Central memory CD8-positive, alpha-beta T cell (primary cell): ENCODE measurements at places on chromosomes 1 and 21.

- no peak for DNase-seq
- H3K36me3 ChIP-seq = peaks cover 5% of the 10 kb centered on the region
- H3K4me3 ChIP-seq = no peak overlapping the region
- no peaks in the 10 kb centered on the region for H3K4me1 ChIP-seq
Observed at GRCh38 chr1:31435471-31436409, 22.7 kb downstream of the SERINC2 start.

DNA sequence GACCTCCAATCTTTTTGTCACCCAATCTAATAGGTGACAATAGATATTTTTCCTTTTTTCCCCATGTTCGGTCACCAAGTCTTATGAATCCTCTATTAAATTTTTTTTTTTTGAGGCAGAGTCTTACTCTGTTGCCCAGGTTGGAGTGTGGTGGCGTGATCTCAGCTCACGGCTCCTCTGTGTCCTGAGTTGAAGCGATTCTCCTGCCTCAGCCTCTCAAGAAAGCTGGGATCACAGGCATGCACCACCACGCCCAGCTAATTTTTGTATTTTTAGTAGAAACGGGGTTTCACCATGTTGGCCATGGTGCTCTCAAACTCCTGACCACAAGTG lies 42.5 kb upstream of the MTF1 start:
- DNase-seq = no peak
- H3K4me3 ChIP-seq = no peak overlapping the region
- H3K4me1 ChIP-seq = peaks cover 15% of the 10 kb centered on the region
- H3K27ac ChIP-seq = no peak overlapping the region
- no peaks in the 10 kb centered on the region for H3K27me3 ChIP-seq

- no peak overlapping the region for H3K4me3 ChIP-seq
- H3K27me3 ChIP-seq = peaks cover 16% of the 10 kb centered on the region
- H3K36me3 ChIP-seq = peaks cover 6% of the 10 kb centered on the region
- DNase-seq = no peak
- peaks cover 27% of the 10 kb centered on the region for H3K4me1 ChIP-seq
- peak overlapping the region; percentile 19 for H3K27ac ChIP-seq
Observed at GRCh38 chr1:224626042-224626441, 9.9 kb downstream of the CNIH3 start.

DNA sequence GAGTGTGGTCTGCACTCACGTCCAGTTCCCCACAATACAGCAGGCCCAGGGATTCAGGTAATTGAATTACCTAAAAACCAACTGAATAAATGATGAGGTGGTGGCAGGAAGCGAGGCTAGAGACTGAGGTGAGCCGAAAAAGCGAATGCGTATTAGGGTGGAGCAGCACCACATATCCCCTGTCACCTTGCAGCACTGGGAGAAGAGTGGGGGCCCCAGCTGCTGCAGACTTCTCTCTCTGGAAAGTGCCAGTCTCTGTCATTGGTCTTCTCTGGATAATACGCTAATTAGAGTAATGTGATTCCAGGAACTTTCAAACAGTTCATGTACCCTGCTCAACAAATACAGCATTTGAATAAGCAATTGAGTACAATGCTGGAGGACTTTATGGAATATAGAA lies 199.0 kb downstream of the RPS6KC1 start:
- H3K4me1 ChIP-seq = no peaks in the 10 kb centered on the region
- no peak overlapping the region for H3K27ac ChIP-seq
- no peak for DNase-seq
- H3K27me3 ChIP-seq = no peaks in the 10 kb centered on the region
- H3K4me3 ChIP-seq = no peak overlapping the region
- peaks cover 2% of the 10 kb centered on the region for H3K36me3 ChIP-seq

GRCh38 chr1:235304549-235305451 lies 23.2 kb downstream of the ARID4B start:
- no peaks in the 10 kb centered on the region for H3K27me3 ChIP-seq
- H3K27ac ChIP-seq = peak overlapping the region; percentile 96
- DNase-seq = peak; percentile 30
- peaks cover 34% of the 10 kb centered on the region for H3K4me1 ChIP-seq
- peak overlapping the region; percentile 66 for H3K4me3 ChIP-seq

GRCh38 chr1:28313702-28314546 lies 14.9 kb upstream of the MED18 start:
- H3K36me3 ChIP-seq = no peaks in the 10 kb centered on the region
- H3K27me3 ChIP-seq = no peaks in the 10 kb centered on the region
- no peak for DNase-seq
- no peak overlapping the region for H3K4me3 ChIP-seq

DNA sequence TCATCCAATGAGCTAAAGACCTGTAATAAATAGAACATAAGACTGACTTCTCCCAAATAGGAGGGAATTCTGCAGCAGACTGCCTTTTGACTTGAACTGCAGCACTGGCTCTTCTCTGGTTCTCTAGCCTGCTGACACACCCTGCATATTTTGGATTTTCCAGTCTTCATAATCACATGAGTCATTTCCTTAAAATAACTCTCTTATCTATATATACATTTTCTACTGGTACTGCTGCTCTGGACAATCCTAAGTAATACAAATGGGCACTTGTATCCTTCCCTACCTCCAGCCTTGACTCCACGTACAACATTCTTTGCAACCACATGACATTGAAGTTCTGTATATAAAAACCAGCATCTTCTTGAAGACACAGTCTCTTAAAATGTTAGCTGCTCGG lies 429.4 kb upstream of the TMPRSS15 start:
- no peak overlapping the region for H3K27ac ChIP-seq
- no peak overlapping the region for H3K4me3 ChIP-seq
- DNase-seq = no peak
- H3K27me3 ChIP-seq = no peaks in the 10 kb centered on the region
- no peaks in the 10 kb centered on the region for H3K36me3 ChIP-seq

DNA sequence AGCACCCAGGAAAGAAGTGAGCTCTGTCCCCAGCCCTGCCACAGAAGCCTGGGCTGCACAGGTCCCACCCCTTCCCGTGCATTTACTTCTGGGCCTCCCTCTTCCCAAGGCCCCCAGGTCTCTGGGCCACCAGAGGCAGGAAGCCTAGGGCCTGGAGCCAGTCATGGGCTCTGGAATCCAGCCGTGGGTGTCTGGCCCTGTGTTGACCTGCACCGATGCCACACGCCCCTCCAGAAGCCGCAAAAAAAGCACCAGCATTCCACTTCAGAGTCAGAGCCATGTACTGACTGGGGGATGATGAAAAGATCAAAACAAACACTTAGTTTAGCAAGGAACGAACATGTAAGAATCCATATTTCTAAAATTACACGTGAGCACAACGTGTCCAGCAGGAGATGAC lies 141.7 kb downstream of the NPHP4 start:
- no peaks in the 10 kb centered on the region for H3K4me1 ChIP-seq
- no peak overlapping the region for H3K27ac ChIP-seq
- H3K27me3 ChIP-seq = peaks cover 40% of the 10 kb centered on the region
- H3K36me3 ChIP-seq = peaks cover 2% of the 10 kb centered on the region
- H3K4me3 ChIP-seq = no peak overlapping the region
- DNase-seq = no peak

GRCh38 chr1:193068013-193068412 lies 8.6 kb downstream of the RO60 start:
- peak overlapping the region; percentile 76 for H3K27ac ChIP-seq
- peaks cover 51% of the 10 kb centered on the region for H3K4me1 ChIP-seq
- DNase-seq = no peak
- H3K4me3 ChIP-seq = no peak overlapping the region
- no peaks in the 10 kb centered on the region for H3K27me3 ChIP-seq

- no peaks in the 10 kb centered on the region for H3K27me3 ChIP-seq
- no peaks in the 10 kb centered on the region for H3K4me1 ChIP-seq
- no peaks in the 10 kb centered on the region for H3K36me3 ChIP-seq
- H3K27ac ChIP-seq = no peak overlapping the region
- DNase-seq = no peak
Observed at GRCh38 chr1:212147581-212148033, 112.1 kb downstream of the DTL start.

- H3K27me3 ChIP-seq = no peaks in the 10 kb centered on the region
- no peak overlapping the region for H3K4me3 ChIP-seq
- no peaks in the 10 kb centered on the region for H3K4me1 ChIP-seq
- no peaks in the 10 kb centered on the region for H3K36me3 ChIP-seq
Observed at GRCh38 chr21:26148840-26149354, 21.7 kb downstream of the APP start.

GRCh38 chr1:3068564-3069431 lies at the start of gene PRDM16:
Gene PRDM16 (plus strand): TSS chr1:3069203. CDS start chr1:3069260, 57 bp downstream.
- H3K27ac ChIP-seq = no peak within 1 kb of the TSS
- H3K4me1 ChIP-seq = no peaks in the 10 kb centered on the region
- peaks cover 13% of the 10 kb centered on the region for H3K27me3 ChIP-seq

- no peak overlapping the region for H3K4me3 ChIP-seq
- peaks cover 31% of the 10 kb centered on the region for H3K27me3 ChIP-seq
- H3K27ac ChIP-seq = no peak overlapping the region
- no peak for DNase-seq
- H3K4me1 ChIP-seq = no peaks in the 10 kb centered on the region
- no peaks in the 10 kb centered on the region for H3K36me3 ChIP-seq
Observed at GRCh38 chr1:55542901-55543504, 327.8 kb upstream of the USP24 start.

DNA sequence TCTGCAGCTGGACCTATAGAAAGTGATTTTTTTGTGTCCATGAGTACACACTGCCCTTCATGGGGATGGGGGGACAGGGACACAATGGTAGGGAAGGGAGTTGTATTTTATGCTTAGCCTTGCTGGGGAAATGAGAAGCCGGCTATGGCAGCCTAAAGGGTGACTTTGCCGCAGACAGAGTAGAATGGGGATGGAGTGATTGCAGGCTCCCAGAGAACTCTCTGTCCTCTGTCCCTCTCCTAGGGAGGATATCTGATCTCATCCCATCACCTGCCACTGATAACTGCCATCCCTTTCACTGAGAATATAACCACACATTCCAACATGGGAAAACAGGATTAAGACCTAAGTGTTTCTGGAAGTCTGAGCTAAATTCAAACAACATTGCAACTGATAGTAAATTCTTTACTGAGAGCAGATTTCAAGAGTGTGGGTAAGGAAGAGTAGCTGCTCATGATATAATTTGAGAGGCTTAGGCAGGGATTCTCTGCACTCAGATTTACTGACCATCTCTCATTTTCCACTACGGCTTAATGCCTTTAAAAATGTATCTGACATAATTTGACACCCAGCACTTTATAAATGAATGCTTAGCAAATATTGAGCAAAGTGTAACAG lies 13.9 kb downstream of the SH2D1B start:
- H3K27me3 ChIP-seq = peaks cover 66% of the 10 kb centered on the region
- no peak overlapping the region for H3K27ac ChIP-seq
- H3K4me3 ChIP-seq = no peak overlapping the region
- DNase-seq = no peak
- H3K4me1 ChIP-seq = no peaks in the 10 kb centered on the region
- peaks cover 1% of the 10 kb centered on the region for H3K36me3 ChIP-seq

DNA sequence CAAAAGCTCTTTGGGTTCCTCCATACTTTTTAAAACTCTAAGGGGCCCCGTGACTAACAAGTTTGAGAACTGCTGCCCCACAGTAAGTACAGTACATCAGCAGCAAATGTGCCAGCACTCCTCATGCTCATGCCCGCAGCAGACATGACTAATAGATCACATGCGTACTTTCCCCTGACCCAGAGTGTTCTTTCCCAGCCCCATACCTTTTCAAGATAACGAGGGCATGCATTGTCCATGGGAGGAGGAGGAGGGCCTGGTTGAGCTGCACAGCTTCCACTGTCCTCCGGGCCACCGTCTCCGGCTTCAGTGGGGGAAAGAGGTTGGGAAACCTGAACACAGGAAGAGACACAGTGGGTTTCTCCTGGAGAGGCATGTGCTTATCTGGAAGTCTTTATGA lies 45.5 kb downstream of the DHRS3 start:
- H3K4me1 ChIP-seq = no peaks in the 10 kb centered on the region
- H3K36me3 ChIP-seq = peaks cover 35% of the 10 kb centered on the region
- no peak for DNase-seq
- H3K27me3 ChIP-seq = no peaks in the 10 kb centered on the region

DNA sequence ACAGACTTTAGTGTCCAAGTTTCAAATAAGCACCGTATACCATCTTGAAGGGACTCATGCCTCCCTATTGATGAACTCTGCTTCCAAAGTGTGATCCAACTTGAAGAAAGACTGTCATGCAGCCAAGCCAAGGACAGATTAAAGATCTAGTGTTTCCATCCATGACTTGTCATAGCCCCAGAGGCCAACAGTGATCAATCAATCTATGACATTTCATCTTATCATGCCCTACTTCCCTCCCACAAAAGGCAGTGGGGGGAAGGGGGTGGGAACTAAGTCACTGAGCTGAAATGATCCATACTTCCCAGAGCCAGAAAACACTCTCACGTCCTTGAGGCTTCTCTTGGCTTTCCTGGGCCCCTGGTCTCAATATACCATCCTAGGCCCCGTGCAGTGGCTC lies 4.0 kb downstream of the SERPINC1 start:
- H3K4me1 ChIP-seq = peaks cover 8% of the 10 kb centered on the region
- no peak overlapping the region for H3K27ac ChIP-seq
- H3K36me3 ChIP-seq = no peaks in the 10 kb centered on the region
- H3K4me3 ChIP-seq = no peak overlapping the region
- no peaks in the 10 kb centered on the region for H3K27me3 ChIP-seq
- DNase-seq = no peak

- peaks cover 11% of the 10 kb centered on the region for H3K4me1 ChIP-seq
- peaks cover 51% of the 10 kb centered on the region for H3K27me3 ChIP-seq
- H3K36me3 ChIP-seq = peaks cover 2% of the 10 kb centered on the region
- no peak overlapping the region for H3K27ac ChIP-seq
- H3K4me3 ChIP-seq = no peak overlapping the region
- no peak for DNase-seq
Observed at GRCh38 chr1:11412141-11412540, 66.8 kb upstream of the DISP3 start.

DNA sequence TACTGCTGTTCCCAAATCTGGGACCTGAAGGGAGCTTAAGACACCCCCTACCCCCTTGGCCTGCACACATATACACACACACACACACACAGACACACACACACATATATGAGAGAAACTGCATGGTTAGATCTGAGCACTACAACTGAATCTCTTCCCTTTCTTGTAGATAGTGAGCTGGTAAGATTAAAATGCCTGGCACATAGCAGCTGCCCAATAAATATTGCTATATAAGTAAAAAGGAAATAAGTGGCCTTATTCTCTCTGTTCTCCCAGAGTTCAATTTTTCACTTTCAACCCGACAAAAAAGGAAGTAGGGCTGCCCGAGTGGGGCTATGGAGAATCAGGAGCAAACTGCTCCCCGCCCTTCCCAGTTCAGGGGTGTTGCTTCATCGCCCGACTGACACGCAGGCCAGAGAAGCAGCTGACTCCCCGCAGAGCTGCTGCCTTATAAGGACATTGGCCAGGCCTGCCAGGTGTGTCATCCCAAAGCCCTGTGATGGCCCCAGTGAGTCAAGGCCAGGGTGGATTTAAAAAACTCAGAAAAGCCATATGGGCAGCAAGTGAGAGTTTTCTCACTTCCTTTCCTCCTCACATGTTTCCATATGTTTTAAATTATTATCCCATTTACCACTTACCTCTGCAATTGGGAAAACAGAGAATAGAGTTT lies 106.5 kb upstream of the SLC44A3 start:
- no peaks in the 10 kb centered on the region for H3K4me1 ChIP-seq
- no peaks in the 10 kb centered on the region for H3K36me3 ChIP-seq
- no peak overlapping the region for H3K27ac ChIP-seq
- peaks cover 32% of the 10 kb centered on the region for H3K27me3 ChIP-seq

- H3K27ac ChIP-seq = no peak overlapping the region
- no peaks in the 10 kb centered on the region for H3K36me3 ChIP-seq
- H3K4me3 ChIP-seq = no peak overlapping the region
- DNase-seq = no peak
- no peaks in the 10 kb centered on the region for H3K4me1 ChIP-seq
- no peaks in the 10 kb centered on the region for H3K27me3 ChIP-seq
Observed at GRCh38 chr21:19256934-19257660, 853.5 kb upstream of the TMPRSS15 start.
